ENCODE measurements at places on chromosomes 16 and 17. TPM values are rescaled to one million over a fixed set of nuclear protein-coding genes. Genes with fewer than 3 reads are reported as not detected.

Gene NME1
- total RNA-seq = 37.6 TPM

Gene SPIRE2
- total RNA-seq = 14.8 TPM

Gene SDK2
- 14.8 TPM for total RNA-seq

Gene MLLT6
- total RNA-seq = 20.4 TPM

Gene MYH2
- total RNA-seq = under 0.01 TPM
